Breast epithelium (tissue), 4 donors: ENCODE measurements at places on chromosomes 12 and 14. TPM values are rescaled to one million over a fixed set of nuclear protein-coding genes. Genes with fewer than 3 reads are reported as not detected.

Gene CBLN3
- 3.8 TPM for total RNA-seq

Gene SCNN1A
- total RNA-seq, result 175 TPM

Gene TBX3
- total RNA-seq, result 115 TPM

Gene ATF7IP
- total RNA-seq, result 81.2 TPM

Gene SPIC
- not detected for total RNA-seq

Gene ZDHHC22
- not detected for total RNA-seq

GRCh38 chr14:56217380-56218045 lies 99.3 kb downstream of the PELI2 start:
- no peak for DNase-seq

- DNase-seq, result no peak
Observed at GRCh38 chr12:14795028-14795448, 8.2 kb downstream of the WBP11 start.

DNA sequence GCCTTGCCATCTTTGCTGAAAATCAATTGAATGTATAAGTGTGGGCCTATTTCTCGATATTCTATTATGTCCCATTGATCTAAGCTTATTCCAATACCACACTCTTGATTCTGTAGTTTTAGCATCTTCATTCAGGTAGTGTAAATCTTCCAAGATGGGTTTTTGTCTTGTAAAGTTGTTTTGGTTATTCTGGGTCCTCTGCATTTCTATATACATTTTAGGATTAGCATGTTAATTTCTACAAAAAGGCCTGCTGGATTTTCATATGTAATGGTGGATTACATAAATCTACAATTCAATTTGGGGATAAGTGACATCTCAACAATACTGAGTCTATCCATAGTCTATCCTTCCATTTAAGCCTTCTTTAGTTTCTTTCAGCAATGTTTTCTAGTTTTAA lies 86.0 kb upstream of the ANO4 start:
- no peak for DNase-seq

- no peak for DNase-seq
Observed at GRCh38 chr14:100612986-100613385, 25.8 kb upstream of the BEGAIN start.

DNA sequence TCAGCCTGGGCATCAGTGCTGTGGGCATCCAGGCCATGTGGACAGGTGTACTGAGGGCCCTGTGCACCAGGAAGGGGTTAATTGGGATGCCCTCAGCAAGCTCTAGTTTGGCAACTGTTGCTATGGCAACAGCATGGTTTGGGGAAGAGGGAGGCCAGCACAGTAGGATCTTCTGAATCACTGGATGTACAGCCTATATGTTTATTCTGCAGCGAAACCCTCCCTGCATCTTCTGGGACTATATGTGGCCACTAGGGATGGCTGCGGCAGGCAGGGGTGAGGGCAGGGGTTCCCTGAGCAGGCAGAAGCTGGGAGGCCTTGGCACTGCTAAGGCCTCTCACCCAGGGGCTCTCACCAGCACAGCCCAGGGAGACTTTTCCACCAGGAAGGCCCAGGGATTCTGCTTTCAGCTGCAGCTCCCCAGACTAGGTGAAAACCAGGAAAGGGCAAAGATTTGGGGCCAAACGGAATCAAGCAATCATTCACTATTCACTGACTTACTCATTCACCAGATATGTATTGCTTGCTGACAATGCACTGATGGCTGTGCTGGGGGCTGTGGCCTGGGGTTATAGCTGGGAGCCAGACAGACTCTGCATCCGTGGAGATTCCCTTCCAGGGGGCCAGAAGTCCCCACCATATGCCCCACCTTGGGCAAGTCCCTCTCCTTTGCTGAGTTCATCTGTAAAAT lies 42.8 kb downstream of the IRF2BPL start:
- no peak for DNase-seq

GRCh38 chr12:20101046-20101445 lies 267.3 kb upstream of the PDE3A start:
- DNase-seq, result no peak

DNA sequence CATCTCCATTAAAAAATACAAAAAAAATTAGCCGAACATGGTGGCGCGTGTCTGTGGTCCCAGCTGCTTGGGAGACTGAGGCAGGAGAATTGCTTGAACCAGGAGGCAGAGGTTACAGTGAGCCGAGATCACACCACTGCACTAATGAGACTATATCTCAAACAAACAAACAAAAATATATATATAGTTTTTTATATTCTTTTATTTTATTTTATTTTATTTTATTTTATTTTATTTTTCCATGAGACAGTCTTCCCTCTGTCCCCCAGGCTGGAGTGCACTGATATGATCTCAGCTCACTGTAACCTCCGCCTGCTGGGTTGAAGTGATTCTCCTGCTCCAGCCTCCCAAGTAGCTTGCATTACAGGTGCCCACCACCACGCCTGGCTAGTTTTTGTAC lies 79.5 kb downstream of the IRF2BPL start:
- DNase-seq, result no peak

GRCh38 chr14:103727313-103727980 lies 11.8 kb downstream of the ZFYVE21 start:
- DNase-seq, result no peak

DNA sequence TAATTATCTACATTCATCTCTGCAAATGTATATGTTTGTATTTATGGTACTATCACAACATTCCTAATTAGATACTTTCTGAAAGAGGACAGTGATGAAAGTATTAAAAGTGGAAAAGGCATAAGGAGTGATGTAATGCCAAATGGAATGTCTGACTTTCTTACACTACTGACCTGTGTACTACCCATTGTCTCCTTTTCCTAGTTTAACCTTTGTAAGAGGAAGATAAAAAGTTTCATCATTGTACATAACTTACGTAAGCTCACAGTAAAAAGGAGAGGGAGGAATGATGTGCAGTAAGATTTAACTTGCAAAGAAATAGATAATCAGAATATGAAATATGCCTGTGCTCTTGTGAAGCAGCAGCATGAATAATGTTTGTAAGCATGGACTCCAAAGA lies 55.9 kb downstream of the SOX5 start:
- no peak for DNase-seq

DNA sequence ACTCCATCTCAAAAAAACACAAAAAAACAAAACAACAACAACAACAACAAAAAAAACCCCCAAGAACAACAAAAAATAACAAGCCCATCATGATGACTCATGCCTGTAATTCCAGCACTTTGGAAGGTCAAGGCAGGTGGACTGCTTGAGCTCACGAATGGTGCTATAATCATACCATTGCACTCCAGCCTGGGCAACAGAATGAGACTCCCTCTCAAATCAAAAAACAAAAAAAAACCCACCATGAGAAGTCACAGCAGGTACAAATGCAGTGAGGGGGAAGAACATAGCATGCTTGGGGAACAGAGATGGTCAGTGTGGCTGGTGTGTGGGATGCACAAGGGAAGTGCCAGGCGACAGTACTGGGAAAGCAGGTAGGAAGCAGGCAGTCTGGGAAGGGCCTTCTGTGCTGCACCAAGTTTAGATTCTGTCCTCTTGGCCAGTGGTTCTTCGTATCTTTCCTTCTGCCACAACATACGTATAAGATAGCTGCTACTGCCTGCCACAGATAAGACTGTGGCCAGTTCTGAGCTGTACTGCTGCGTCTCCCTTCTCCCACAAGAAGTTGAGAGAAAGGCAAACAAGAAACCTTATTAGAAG lies 28.0 kb downstream of the ATG14 start:
- DNase-seq, result no peak

DNA sequence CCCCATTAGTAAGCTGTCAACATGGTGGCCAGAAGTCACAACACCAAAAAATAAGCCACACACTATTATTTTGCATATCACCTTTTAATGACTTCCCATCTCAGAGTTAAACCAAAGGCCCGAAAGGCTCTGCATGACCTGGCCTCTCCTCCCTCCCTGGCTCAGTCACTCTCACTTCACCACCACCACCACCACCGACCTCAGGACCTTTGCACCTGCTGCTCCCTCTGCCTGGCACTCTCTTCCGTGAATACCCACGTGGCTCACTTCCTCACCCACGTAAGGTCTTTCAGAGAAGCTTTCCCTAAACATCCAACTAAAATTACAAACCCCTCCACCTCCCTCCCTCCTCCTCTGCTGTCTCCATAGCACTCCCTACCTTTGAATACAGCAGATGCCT lies 134.3 kb downstream of the RIMBP2 start:
- DNase-seq, result no peak

DNA sequence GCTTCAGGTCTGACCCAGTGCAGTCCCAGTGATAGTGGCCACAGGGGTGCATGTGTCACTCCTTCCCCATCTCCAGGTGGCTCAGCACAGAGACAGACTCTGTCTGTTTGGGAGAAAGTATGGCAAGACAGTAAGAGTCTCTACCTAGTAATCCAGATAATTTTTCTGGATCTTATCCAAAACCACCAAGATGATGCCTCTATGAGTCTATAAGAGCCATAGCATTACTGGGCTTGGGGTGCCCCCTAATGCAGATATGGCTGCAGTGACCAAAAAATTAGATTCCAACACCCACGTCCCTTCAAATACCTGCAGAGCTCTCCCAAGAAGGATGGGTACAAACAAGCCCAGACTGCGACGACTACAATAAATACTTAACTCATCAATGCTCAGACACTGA lies 123.8 kb downstream of the GRIP1 start:
- DNase-seq, result no peak

- no peak for DNase-seq
Observed at GRCh38 chr12:26786865-26787514, 46.0 kb downstream of the ITPR2 start.

- DNase-seq, result no peak
Observed at GRCh38 chr12:26791301-26791791, 41.6 kb downstream of the ITPR2 start.

DNA sequence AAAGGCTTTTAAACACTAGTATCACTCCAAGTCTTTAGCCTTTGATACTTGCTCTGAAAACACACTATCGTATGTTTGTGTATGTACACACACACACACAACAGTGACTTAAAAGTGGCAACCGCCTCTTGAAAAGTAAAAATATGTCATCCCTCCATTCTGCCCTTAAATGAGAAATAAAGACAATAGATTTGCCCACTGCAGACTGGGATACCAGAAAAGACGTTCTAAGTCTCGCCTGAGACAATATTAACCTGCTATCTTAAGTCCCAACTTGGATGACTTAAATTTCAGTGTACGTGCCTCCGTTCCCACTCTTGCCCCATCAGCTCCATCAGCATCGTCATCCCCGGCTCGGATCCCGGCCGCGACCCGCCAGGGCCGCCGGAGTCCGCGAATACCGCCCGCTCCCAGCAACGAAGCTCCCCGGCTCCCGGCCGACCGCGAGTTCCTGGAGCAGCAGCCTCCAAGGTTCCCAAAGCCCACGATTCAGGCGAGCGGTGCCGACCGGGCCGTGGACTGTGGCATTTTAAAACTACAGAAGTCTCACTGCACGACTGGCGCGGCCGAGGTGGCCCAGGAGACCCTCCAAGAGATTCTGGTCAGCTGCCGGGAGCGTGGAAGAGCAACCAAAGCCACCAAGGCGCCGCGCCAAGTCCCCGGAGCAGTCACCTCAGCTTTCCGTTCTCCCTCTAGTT lies 2.8 kb upstream of the ARID2 start:
- DNase-seq, result peak; percentile 65
